Dorsolateral prefrontal cortex (tissue), 122 donors: ENCODE measurements at places on chromosomes 3 and 15.

GRCh38 chr3:119329551-119329950 is 35.4 kb downstream of the ARHGAP31 start:
- peak; percentile 83 for DNase-seq

- no peak for DNase-seq
Measured at GRCh38 chr15:81189583-81190283, 6.9 kb upstream of the IL16 start.

GRCh38 chr3:148226246-148226645 is 471.5 kb upstream of the AGTR1 start:
- no peak for DNase-seq

DNA sequence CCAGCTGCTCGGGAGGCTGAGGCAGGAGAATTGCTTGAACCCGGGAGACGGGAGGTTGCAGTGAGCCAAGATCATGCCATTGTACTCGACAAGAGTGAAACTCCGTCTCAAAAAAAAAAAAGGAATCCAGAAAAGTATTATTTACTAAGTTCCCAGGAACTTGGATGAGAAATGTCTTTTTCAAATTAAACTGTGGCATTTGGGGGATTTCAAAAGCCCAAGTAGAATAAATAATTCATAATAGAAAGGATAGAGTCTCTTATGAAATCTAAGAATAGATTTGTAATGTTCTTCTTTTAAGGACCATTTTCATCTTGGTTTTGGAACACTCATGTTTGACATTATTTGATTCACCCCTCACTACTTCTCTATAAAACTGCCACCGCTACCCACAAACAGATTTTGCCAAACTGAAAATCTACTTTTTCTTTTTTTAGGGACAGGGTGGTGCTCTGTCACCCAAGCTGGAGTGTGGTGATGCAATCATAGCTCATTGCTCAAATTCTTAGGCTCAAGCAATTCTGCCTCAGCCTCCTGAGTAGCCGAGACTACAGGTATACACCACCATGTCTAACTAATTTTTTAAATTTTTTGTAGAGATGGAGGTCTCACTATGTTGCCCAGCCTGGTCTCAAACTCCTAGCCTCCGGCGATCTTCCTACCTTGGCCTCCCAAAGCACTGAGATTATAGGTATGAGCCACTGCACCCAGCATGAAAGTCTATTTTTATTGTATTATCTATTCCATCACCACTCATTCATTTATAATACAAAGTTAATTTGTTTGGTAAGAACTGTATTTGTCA is 99.3 kb downstream of the SENP2 start:
- DNase-seq: no peak

GRCh38 chr3:186624598-186624997 is 11.7 kb downstream of the AHSG start:
- DNase-seq: no peak

DNA sequence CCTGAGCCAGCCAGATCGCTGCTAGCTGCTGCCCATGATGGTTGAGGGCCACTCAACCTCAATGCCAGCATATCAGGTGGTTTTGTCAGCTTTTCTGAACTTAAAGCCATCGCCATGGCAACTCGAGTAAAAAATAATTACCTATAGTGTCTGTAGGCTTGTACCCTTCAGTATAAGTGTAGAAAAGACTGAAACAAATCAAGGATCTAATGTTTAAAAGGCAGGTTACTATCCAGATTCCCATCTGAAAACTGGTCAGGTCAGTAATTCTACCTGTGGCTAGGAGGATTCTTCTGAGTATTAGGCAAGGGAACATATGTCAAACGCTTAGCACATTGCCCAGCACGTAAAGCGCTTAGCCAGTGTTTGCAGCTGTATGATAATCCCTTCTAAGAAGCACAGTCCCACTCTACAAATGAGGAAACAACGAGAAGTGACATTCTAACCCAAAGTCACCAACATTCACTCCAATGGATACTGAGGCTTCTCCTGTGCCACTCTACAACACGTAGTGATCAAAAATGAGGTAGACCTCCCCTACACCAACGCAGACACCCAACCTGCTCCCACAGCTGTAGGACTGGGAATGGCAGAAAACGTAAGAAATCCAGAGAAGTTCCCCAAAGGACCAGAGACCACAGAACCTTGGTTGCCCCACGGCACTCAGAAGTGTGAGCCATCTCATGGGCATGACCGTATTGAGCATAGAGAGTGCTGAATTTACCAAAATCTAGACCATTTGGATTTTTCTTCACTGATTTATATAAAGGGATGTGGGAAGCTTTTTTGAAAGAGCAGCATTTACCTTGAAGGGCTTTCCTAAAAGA is 55.3 kb downstream of the SLTM start:
- DNase-seq: no peak

DNA sequence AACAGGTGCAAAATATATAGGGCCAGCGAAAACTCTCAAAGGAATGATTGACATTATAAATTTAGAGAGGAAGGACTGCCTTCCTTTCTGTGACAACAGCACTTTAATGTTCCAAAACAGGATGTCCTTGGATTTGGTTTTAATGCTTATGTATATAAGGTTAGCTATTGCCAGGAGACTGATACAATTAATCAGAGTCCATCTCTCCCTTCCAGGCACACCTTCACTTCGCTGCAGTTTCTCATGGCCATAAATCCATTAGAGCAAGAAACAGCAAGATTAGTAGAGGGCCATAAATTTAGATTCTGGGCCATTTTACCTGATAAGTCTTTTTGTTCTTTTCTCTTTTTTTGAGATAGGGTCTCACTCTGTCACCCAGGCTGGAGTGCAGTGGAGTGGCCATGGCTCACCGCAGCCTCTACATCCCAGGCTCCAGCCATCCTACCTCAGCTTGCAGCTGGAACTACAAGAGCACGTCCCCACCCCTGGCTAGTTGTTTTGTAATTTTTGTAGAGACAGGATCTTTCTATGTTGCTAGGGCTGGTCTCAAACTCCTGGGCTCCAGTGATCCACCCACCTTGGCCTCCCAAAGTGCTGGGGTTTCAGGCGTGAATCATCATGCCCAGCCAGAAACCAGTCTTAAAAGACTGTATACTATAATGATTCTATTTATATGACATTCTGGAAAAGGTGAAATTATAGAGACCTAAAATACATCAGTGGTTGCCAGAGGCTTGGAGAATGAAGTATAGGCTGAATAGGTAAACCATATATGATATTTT is 15.7 kb upstream of the TFRC start:
- DNase-seq: no peak

- peak; percentile 47 for DNase-seq
Measured at GRCh38 chr15:84570164-84570735, 30.6 kb upstream of the ZSCAN2 start.

GRCh38 chr3:13258986-13259514 is 161.1 kb downstream of the NUP210 start:
- no peak for DNase-seq

DNA sequence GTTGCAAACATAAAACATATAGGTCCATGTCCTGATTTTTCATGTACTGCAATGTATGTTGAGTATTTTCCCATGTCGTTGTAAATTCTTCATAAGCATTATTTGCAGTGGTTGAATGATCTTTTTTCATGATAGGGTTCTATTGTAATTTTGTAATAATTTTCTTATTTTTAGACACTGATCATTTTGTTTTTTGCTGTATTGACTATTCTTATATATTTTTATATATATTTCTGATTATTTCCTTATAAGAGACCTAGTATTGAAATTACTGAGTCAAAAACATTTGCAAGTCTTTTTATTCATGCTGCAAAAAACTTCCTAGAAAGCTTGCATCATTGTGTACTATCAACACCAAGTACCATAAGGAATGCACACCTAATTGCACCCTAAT is 31.2 kb upstream of the ZNF774 start:
- DNase-seq: no peak

- DNase-seq: peak; percentile 54
Measured at GRCh38 chr15:77808075-77808474, 175.4 kb upstream of the LINGO1 start.

- DNase-seq: no peak
Measured at GRCh38 chr3:119349354-119350041, 55.3 kb downstream of the ARHGAP31 start.

GRCh38 chr15:91956026-91956723 is 102.7 kb downstream of the SLCO3A1 start:
- no peak for DNase-seq

DNA sequence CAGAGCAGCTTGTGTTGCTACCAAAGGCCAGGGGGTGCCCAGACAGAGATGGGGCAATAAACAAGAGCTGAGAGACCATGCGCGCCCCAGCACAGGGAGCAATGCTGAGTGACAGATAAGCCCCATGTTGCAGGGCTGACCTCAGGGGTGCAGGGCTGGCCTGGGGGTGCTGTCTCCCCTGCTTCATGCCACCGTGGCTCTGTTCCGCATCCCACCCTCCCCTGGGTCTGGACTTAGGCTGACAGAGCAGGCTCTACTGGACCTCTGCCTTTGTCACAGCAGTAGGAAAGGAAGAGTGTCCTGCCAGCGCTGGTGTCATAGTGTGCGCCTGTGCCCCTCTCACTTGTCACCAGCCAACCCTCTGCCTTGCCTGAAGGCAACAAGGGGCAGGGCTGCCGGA is 67.4 kb upstream of the IQSEC1 start:
- no peak for DNase-seq

DNA sequence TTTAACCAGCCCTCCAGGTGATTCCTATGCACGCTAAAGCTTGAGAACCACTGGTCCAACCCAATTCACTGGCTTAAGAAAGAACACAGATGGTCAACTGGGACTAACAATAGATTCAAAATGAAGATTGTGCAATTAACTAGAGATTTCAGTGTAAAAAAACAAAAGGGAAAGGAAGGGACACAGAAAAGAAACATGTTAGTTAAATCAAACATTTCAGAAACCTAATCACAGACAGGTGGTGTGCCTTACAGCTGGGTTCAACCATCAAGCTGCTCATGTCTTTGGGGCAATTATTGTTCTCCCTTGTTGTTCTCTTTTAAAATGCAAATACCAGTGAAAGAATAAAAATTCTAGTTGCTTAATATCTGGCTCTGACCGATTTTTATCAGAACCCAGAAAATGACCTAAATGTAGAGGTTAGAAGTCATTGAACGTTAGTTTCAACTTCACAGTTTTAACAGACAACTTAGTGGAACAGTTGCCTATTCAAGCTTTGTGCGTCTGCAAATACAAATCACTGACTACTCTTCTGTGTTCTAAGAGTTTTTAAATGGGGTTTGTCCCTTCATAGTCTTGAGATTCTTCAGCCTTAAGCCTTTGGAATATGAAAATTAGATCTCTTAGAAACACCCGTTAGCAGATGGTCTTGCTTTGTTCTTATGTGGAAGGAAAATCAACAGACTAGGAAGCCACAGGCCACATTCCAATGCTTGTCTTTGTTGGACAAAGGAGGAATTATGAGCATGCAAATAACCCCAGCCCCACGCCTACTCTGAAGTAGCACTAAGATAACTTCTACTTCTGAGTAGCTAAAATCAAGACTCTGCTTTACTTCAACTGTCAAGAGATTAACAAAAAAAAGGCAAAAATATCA is 223.4 kb downstream of the ATP8B4 start:
- no peak for DNase-seq

DNA sequence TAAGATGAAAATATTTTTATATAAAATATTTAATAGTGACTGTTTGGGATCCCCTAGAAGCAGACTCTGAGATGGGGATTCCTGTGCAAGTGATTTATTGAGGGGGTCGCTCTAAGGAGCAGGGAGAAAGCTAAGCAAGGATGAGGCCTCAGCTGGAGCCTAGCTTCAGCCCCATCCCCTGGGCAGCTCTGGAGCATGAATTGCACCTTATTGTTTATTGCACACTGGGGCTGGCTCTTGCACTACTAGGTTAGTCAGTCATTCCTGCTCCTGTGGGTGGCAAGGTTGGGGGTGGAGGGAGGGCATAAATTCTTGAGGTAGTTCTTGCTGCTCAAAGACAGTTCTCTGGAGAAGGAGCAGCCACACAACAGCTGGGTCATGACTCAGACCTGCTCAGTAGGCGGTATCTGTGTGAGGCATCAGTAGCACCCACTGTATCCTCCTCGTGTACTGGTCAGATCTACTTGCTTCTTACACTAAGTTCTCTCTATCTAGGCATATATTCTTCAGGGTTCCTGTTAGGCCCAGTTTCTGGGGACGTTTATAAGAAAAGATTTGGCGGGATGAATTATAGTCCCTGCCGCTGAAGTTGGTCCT is 27.2 kb upstream of the TNFSF10 start:
- DNase-seq: no peak

- DNase-seq: no peak
Measured at GRCh38 chr15:88493844-88494243, 26.3 kb downstream of the MRPS11 start.

- no peak for DNase-seq
Measured at GRCh38 chr3:105828703-105829102, 40.1 kb downstream of the CBLB start.

GRCh38 chr3:180563406-180563805 is 38.6 kb upstream of the TTC14 start:
- DNase-seq: no peak

DNA sequence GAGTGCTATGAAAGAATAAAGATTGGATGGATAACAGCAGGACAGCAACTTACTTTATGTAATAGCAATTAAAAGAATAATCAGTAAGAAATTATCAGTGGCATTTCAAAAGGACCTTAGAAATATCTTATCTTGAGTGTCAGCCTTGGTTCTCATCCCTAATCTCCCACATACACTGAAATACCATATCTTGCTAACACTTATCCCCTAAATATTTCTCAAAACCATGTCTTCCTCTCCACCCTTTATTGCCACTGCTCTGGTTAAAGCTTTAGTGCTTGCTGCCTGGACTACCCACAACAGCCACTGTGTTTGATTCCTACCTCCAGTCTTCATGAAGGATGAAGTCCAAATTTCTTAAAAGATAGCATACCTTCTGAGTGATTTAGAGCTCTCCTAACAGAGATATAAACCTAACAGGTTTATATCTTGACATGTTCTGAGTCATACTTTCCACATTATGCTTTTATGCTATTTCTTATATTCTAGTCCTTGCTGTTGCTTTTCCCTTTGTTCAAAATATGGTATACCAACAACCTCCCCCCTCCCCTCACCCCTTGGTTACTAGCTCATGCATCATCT is 202.8 kb downstream of the RSRC1 start:
- DNase-seq: no peak

DNA sequence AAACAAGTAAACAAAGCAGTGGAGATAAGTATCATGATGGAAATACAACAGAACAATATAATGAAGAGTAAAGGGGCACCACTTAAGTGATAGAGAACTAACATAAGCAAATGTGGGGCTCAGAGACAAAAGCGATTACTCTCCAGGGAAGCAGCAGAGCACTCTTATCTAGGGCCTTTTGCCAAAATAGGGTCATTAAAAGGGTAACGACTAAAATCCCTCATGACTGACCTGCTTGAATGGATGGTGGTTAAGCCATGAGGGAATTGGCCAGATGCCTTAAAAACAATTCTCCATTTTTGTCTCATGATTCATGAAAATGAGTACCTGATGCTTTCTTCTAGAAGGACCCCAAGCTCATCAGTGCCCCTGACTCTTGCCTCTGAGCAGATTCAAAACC is 3.2 kb upstream of the SLC7A14 start:
- no peak for DNase-seq

GRCh38 chr15:33278816-33279612 is 31.8 kb upstream of the RYR3 start:
- DNase-seq: no peak

- no peak for DNase-seq
Measured at GRCh38 chr3:58188921-58189451, 21.8 kb downstream of the DNASE1L3 start.

GRCh38 chr3:116112696-116113095 is 332.6 kb downstream of the LSAMP start:
- DNase-seq: no peak
